Activated T-cell treated with anti-CD3 and anti-CD28 coated beads for 4 hours (primary cell): ENCODE measurements at places on chromosomes 11 and 22.

DNA sequence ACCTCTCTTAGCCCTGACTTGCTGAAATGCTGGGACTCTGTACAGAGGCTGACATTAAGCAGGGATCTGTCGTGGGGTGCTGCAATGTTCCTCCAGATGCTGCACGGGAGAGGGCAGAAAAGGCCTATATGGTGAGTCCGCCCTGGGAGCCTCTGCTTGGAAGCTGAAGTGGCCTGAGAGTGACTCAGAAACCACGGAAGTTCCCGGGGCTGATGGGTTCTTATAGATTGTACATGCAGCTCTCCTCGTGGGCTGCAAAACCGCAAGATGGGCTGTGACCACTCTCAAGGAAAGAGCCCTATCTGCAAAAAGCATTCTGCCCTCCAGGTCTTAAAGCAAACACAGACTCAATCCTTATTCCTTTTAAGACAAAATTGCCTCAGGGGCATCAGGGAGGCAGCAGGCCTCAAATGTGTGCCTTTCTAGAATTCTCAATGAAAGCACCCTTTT is 5.8 kb upstream of the SLC43A3 start:
- no peak for DNase-seq

DNA sequence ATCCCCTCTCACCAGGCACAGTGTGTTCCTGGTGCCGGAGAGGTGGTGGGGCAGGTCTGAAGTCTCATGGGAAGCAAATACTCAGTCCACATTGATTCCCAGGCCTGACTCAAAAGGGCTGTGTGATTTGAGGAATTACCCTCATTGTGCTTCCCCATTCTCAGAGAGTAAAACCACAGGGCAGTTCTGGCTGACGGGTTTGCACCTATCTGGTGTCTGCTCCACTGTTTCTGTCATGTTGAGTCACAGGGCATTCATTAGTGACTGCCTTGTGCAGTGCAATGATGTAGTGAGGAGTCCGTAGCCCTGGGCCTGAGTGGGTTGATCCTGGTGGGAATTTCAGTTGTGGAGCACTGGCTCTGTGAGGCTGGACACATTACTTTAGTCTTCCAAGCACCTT is 85.2 kb upstream of the ARHGAP20 start:
- DNase-seq: no peak

- DNase-seq: no peak
Observed at GRCh38 chr11:43712676-43713075, 32.1 kb downstream of the HSD17B12 start.

GRCh38 chr11:35583843-35584242 is 34.4 kb upstream of the FJX1 start:
- DNase-seq: no peak

- DNase-seq: no peak
Observed at GRCh38 chr11:15918212-15918611, 438.1 kb downstream of the SOX6 start.

DNA sequence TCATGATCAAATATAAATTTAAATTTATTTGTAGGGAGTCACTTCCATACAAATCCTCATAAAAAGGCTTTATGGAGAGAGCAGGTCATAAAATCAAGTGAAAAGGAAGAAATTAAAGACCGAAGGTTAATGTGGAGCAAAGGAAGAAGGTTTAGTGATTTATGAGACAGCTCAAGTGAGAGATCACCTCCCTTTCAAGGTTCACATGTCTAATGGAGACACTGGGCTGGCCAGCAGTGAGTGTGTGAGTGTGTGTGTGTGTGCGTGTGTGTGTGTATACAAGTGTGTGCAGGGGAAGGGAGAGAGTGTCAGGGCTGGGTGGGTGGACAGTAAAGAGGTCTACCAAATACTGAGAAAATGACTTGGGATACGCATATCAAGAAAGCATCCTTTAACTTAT is 251.2 kb downstream of the FAT3 start:
- DNase-seq: no peak

DNA sequence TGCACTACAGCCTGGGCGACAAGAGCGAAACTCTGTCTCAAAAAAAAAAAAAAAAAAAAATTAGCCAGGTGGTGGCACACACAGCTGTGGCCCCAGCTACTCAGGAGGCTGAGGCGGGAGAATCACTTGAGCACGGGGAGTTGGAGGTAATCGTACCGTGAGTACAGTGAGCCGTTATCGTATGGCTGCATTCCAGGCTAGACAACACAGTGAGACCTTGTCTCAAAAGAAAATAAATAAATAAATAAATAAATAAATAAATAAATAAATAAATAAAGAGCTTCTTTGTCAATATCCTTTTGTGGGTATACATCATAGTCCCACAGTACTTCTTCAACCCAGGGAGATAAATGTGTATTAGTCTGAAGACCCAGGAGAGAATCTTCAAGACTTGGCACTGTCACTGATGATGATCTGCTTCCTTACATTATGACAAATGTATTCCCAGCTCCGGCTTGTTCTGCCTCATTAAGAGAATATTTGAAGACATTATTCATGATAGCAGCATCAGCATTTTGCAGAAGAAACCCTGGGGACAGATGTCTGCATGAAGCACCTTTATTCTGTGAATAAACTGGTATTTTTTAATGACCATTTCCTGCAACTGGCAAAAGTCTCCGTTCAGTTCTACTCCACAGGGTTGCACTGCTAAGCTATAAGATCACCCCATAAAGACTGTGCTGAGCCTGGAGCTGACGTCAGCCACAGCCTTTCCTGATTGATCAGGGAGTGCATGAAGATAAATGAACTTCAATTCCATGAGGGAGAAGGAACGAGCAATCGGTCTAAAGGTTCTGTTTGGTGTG is 1.6 kb upstream of the ACY3 start:
- DNase-seq: no peak

GRCh38 chr22:23549198-23549595 is 30.9 kb downstream of the IGLL1 start:
- DNase-seq: no peak

DNA sequence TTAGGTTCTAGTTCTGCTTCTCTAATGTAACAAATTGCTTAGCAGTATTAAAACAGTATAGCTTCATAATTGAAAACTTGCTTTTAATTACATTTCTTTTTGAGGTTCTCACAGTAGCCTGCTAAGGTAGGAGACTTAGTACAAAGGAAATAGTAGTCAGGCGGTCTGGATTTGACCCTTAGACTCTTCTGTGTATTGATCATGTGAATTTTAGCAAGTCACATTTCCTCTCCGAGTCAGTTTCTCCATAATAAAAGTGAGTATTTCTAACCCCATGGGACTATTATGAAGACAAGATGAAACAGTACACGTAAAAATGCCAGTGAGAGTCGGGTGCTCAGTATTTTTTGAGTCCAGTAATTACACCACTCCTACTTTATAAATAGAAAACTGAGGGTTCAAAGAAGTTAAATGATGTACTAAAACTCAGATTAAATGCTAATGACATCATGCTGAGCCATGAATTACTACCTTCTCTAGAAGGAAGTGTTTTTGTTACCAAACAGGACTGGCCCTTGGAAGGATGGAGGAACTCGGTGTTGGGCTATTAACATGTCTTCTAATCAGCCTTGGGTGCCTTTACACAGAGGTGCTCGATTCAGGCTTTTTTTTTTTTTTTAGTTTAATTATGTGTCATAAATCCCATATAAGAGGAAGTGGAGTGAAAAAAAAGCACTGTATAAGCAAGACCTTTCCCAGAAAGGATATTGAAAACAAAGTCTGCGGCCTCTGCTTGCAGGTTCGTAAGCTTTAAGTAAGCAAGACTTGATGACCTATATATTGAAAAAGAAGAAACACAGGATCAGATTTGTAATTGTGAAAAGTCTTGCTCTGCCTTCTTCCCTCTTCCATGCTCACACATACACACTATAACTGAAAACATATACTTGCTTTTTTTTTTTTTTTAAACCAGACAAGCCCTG is 109.0 kb downstream of the EMSY start:
- no peak for DNase-seq

DNA sequence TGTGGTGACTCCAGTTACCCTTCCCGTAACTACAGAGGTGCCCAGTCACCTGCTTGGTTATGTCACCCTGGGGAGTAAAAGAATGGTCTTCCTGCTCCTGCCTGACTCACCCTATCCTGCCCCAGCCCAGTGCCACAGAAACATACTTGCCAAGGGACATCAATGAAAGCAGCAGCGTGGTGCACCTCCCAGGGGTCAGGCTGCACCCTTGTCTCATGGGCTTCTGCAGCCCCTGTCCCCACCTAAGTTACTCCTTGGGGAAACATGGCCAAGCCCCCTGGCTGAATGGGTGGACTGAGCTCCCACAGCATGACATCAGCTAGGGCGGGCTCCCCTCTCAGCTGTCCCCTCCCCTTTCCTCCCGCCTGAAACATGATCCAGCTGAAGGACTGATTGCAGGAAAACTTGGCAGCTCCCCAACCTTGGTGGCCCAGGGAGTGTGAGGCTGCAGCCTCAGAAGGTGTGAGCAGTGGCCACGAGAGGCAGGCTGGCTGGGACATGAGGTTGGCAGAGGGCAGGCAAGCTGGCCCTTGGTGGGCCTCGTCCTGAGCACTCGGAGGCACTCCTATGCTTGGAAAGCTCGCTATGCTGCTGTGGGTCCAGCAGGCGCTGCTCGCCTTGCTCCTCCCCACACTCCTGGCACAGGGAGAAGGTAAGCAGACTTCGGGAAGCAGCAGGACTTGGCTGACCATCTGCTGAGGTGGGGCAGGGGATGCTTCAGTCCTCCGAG is at the start of gene HTR3A:
HTR3A (plus strand) TSS at position 368 of the 730 bp plus-strand sequence; CDS start at position 586, 218 bp downstream.
- no peak for DNase-seq

DNA sequence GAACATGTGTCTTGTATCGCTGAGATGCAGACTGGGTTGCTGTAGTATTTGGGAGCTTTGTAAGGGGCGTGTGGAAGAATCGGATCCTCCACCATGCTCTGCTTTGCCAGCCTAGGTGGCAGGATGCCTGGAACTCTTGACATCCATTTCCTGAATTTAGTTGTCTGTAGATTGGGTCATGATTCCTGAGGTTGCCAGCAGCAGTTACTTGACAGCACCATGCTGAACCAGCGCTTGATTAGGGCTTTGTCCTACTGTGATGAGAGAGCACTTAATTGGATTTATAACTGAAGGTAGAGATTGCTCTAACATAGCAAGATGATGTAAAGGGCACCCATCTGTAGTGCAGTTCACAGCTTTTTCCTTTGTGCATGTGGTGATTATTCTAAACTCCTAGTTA is 75.6 kb upstream of the HORMAD2 start:
- no peak for DNase-seq

DNA sequence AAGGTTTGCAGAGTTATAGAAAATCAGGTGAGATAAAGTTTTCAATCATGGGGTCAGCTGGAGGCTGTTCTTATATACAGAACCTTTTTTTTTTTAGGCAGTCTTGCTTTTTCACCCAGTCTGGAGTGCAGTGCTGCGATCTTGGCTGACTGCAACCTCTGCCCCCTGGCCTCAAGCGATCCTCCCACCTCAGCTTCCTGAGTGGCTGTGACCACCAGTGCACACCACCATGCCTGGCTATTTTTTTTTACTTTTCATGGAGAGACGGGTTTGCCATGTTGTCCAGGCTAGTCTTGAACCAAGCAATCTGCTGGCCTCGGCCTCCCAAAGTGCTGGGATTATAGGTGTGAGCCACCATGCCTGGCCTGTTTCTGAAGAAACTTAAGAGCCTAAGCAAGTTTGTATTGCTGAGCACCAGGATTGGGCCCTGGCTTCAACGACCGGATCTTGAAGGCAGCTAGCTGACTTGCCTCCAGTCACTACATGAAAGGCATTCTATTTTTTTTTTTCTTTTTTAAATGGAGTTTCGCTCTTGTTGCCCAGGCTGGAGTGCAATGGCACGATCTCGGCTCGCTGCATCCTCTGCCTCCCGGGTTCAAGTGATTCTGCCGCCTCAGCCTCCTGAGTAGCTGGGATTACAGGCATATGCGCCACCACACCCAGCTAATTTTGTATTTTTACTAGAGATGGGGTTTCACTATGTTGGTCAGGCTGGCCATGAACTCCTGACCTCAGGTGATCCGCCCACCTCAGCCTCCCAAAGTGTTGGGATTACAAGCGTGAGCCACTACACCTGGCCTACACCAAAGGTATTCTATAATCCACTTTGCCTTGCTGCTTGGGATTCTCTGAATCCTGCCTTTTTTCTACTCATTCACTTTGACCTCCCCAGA is 7.6 kb downstream of the XBP1 start:
- no peak for DNase-seq

- no peak for DNase-seq
Observed at GRCh38 chr22:22934543-22935055, 47.0 kb downstream of the IGLL5 start.

DNA sequence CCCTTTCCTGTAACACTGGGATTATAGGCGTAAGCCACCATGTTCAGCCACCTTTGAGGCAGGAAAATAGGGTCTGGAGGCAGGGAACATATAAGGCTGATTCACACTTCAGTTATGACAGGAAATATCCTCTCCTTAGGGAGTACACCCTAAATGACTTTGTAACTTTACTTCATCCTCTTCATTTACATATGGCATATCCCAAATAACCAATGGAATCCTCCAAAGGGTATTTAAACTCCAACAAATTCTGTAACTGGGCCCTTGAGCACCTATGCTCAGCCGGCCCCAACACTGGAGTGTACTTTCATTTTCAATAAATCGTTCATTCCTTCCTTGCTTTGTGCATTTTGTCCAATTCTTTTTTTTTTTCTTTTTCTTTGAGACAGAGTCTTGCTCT is 1.6 kb upstream of the KAT5 start:
- DNase-seq: no peak

DNA sequence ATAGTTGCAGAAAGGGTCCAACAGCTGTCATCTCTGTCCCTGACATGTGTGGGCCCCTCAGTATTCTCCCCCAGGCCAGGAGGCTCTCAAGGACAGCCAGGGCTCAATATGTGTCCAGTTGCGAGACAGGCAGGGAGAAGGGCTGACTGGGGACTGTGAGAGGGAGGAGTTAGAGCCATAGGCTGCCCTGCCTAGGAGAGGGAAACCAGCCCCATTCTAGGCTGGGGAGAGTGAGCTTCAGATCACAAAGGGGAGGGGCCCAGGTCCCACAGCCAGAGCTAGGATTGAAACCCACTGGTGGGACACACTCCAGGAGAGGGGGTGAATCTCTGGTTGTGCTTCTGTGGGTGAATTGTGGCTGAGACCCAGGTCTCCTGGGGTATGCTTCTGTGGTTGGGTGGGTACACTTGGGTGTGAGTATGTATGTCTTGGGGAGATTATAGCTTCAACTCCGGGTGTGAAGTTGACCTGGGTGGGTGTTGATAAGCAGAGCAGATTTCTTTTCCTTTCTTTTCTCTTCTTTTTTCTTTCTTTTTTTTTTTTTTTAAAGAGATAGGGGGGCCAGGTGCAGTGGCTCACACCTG is 2.1 kb upstream of the CARNS1 start:
- no peak for DNase-seq

GRCh38 chr11:117188620-117189081 is 10.1 kb downstream of the SIDT2 start:
- DNase-seq: no peak

DNA sequence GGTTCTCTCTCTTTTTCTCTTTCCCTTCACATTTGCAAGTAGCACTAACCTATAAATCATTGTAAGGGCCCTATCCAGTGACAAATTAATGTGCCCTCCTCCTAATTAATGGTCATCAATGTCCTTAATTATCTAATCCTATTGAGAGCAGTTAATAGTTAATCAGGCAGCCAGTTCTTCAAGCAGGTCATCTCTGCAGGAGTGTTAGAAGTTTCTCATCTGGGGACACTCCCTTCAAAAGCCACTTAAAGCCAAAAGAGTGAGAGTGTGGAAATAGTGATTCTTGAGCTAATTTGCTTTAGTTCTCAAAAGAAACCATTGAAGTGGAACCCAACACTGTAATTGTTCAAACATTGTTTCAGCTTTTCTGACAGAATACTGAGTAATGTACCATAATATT is 141.6 kb downstream of the ELP4 start:
- no peak for DNase-seq

- no peak for DNase-seq
Observed at GRCh38 chr11:132260636-132261035, 890.2 kb downstream of the NTM start.
